Inflammatory macrophage (primary cell): ENCODE measurements at places on chromosomes 12 and 14.

DNA sequence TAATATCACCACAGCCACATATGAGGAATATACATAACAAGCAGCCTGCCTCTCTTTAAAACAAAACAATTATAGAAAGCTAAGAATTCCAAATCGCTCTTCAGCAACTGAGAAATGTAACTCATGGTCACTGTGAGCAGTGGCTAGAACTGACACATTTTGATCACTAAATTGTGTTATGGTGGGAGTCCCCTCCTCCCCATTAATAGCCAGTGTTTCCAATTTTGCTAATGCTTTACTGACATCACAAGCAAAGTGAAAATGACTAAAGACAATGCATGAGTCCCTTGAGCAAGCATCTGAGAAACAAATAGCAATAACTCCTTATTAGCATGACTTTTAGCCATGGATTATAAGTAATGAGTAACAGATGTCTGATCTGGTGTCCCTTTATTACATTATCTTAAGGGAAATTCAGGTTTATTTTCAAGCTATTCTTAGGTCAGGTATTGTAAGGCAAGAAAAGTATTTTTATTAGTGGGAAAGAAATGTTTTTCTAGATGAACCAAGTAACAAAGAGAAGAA, 148.3 kb downstream of the KCNH5 start:
- no peak for DNase-seq

DNA sequence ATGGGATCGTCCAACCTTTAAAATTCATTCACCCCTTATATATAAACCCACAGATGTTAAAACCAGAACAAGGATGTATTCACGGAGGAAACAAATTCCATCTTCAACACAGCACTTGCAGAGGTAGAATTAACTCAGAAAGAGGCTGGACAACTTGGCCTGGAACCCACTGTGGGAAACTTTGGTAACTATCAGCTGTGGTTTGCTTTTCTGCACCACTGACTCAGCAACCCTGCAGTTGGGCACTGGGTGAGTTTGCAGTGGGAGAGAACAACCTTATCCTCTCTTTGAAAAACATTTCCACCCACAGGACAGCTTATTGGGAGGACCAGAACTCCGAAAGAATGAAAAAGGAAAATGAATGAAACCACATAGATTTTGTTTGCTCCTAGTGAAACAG, 66.3 kb downstream of the ZNF664 start:
- DNase-seq, result no peak

GRCh38 chr12:108832208-108832607, 25.2 kb downstream of the SSH1 start:
- DNase-seq, result no peak

DNA sequence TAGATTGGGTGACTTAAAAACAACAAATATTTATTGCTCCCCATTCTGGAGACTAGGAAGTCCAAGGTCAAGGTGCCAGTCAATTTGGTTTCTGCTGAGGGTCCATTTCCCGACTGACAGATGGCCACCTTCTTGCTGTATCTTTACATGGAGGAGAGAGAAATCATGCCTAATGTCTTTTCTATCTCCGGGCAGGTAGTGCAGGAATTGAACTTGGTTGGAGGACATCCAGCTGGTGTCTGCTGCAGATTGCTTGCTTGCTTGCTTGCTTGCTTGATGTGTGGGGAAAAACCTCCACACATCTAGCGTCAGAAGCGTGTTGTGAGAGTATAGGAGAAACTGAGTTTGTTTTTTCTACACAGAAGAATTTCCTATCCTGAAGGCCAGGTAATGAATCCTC, 561.4 kb downstream of the DIO2 start:
- no peak for DNase-seq

DNA sequence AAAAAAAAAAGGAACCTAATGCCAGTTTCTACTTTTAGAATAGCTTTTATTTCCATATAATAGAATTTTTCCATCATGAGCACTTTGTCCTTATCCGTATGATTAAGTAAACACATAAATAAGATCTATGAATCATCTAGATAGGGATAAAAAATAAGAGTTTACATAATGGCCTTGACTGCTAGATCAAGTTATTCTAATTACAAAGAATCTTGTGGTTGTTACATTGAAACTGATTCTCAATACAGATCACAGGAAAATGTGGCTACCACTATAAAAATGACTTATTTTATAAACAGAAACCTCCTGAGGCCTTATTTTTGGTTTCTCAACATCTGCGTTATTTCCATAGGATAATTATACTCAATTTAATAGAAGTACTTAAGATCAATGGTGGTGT, 34.4 kb upstream of the NDUFA12 start:
- DNase-seq, result no peak

- no peak for DNase-seq
These were observed 371.0 kb downstream of the FUT8 start for GRCh38 chr14:65783576-65783975.
